ENCODE measurements at places on chromosomes 16 and 17.

DNA sequence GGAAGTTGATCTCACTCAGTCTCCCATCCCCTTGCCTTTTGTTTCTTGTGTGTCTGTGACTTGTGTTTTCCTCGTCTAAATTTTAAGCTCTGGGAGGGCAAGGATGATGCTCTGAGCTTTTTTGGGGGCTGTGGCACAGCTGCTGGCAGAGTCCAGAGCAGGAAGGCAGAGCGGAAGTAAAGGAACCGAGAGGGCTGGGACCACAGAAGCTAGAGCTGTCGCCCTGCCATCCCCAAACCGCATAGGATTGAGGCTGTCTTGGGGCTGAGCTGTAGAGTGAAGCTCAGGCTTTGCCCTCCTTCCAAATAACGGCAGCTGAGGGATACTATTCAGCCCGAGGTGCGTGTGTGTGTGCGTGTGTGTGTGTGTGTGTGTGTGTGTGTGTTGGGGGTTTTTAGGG is 3.8 kb upstream of the DNAH2 start:
- no peak for DNase-seq

GRCh38 chr17:46940692-46941404 is 17.9 kb downstream of the GOSR2 start:
- DNase-seq, result peak; percentile 78

DNA sequence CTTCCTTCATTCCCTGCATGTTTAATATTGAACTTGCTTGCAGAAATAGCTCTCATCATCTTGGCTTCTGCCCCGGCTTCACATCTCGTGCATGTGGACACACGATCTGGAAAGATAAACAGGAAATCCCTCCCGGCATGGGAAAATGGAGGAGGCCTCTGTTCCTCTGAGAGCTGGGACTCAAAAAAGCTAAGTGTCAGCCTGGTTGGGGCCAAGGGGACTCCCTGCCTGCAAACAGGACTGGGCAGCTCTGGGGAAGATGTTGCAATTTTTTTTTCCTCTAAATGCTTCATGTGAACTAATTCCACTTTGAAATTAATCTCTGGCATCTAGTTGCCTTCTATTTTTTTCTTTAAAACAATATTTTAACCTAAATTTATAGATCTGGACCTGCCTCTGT is 24.8 kb downstream of the ITPRIPL2 start:
- DNase-seq, result peak; percentile 55

DNA sequence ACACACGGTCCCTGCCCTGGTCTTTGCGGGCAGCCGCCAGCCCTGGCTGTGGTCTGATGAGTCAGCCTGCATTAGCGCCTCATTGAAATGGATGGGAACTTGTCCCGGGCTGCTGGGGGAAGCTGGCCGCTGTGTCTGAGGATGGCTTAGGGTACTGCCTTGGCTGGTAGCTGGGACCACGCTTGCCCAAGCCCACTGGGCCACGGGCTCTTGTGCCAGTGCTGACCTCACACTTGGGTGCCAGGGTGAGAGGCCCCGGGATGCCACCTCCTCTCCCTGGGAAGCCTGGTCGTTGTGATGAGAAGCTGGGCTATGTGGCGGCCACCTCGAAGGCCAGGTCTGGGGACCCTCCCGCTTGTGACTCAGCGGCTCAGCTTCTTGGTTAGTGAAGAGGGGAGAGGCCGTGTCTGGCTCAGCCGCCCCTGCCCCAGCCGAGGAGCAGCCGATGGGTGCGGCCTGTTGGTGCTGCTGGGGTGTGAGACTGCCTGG is 10.7 kb downstream of the CACNA1H start:
- no peak for DNase-seq

DNA sequence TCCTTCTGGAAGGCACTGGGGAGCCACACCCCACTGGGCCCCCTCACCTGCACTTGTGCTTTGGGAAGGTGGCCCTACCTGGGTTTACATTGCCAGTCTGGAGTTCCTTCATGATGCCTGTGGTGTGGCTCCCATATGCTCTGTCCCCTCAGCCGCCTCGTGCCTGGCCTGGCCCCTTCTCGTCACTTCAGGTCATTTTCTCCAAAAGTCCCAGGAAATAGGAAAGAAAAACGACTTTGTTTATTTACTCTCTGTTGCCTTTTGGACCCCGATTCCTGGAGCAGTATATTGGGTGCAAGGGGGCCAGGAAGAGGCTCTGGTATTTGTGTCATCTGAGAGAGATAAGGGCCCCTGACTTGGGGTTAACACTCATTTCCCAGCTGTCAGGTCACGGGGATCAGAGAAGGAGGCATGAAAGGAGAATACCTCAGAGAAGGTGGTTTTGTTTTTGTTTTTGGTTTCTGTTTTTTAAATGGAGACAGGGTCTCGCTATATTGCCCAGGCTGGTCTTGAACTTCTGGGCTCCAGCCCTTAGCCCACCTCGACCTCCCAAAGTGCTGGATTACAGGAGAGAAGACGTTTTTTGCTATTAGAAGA is 4.7 kb downstream of the SOCS3 start:
- DNase-seq, result no peak

- no peak for DNase-seq
Measured at GRCh38 chr17:59695945-59696681, 11.1 kb downstream of the PTRH2 start.

- DNase-seq, result no peak
Measured at GRCh38 chr16:3857189-3858043, 23.1 kb downstream of the CREBBP start.

DNA sequence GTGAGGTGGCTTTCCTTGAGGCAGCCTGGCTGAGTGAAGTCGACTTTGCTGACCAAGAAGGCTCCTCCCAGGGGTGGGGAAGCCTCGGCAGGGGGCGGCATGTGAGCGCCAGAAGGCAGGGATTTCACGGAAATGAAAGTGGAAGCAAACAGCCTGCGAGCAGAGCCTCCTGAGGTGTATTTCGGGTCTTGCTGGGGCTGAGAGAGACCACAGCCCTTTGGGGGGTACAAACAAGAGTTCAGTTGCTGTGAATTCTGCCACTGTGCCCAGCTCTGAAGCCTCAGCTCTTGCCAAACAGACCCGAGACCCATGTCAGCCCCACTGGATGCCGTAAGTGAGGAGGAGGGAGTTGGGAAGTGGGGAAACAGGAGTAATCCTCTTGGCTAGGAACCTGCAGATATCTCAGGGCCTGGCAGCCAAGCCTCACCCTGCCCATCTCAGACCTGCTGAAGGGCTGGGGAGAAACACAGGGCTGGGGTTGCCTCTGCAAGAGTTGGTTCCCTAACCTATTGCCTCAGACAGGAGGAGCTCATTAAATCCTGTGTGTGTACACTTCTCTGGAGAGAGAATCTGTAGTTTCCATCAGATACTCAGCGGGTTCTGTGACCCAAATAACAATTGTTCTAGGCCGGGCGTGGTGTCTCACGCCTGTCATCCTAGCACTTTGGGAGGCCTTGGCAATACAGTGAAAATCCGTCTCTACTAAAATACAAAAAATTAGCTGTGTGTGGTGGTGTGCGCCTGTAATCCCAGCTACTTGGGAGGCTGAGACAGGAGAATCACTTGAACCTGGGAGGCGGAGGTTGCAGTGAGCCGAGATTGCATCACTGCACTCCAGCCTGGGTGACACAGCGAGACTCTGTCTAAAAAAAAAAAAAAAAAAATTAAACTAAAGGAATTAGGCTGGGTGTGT is at the start of gene IFI35:
Gene IFI35 (plus strand): TSS at position 146 of the 913 bp plus-strand sequence. CDS start 164 bp downstream, at position 310.
- DNase-seq, result peak; percentile 48

- DNase-seq, result no peak
Measured at GRCh38 chr16:82995924-82996441, 369.2 kb downstream of the CDH13 start.

All from NCI-H2171 treated with DMSO at 0.1 percent for 48 hours (cell line).